ENCODE measurements at places on chromosomes 13 and 19. TPM values are rescaled to one million over a fixed set of nuclear protein-coding genes. Genes with fewer than 3 reads are reported as not detected.

Gene SERP2
- total RNA-seq, result not detected

GRCh38 chr13:36918246-36919131 is 1.5 kb downstream of the SMAD9 start:
- no peak for DNase-seq

DNA sequence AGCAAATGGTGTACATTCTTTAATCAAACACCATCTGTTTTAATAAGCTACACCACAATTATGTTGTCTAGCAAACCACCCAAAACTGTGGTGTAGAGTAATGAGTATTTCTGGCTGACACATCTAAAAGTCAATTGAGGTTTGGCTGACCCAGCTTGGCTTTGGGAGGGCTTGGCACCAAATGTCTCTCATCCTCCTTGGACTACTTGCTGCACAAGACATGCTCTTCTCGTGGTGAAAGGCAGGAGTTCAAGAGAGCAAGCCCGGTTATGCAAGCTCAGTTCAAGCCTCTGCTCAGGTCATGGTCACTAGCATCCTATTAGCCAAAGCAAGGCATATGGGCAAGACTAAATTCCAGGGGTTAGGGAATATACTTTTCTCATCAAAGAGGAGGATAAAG is 37.1 kb downstream of the LACC1 start:
- DNase-seq, result no peak

DNA sequence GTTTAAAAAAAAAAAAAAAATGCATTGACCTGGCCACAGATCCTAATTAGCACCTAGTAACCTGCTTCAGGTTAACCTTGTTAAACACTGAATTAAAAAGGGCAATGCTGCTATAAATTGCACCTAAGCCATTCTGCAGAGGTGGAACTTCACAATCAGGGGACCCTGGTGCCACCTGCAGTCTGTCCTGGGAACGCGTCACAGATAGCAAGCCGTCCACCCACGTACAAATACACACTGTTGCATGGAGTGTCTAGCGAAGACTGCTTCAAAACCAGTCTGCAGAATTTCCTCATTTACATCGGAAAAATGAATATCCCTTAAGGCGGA is 169.3 kb downstream of the COL4A1 start:
- DNase-seq, result peak; percentile 35

DNA sequence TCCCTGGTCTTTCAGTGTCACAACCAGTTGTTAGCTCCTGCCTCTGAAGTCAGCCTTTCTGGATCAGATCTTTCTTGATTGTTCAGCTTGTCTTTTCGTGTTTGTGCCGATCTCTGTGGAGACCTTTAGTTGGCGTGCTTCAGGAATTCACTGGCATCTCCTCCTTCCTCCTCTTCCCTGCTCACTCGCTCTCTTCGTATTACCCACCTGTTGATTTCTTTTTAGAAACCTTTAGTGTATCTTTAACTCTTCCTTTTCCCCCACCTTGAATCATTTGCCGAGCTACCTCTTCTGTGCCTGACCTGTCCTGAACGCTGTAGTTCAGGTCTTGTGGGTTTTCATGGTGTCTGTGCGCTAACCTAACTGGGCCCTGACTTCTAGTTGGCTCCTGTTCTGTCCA is 64.0 kb upstream of the TEX29 start:
- DNase-seq, result no peak

GRCh38 chr13:96822895-96823294 is 171.4 kb downstream of the OXGR1 start:
- DNase-seq, result peak; percentile 54

- no peak for DNase-seq
Measured at GRCh38 chr13:47437406-47437805, 540.6 kb upstream of the HTR2A start.

DNA sequence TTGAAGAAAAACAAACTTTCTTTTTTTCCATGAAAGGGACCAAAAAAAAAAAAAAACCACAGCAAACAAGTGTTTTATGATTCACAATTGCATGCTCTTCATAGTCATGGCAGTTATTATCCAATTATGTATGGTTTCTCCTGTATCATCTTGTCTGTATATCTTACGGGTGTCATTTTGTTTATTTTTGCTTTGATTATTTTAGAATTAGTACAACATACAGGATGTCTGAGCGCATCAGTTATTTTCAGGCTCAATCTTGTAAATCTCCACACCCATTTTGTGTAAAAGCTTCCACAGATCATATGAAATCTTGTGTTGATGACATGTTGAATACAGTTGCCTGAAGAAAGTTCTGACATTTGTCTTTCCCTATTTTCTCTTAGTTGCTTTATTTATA is 280.3 kb downstream of the KLF5 start:
- DNase-seq, result no peak

DNA sequence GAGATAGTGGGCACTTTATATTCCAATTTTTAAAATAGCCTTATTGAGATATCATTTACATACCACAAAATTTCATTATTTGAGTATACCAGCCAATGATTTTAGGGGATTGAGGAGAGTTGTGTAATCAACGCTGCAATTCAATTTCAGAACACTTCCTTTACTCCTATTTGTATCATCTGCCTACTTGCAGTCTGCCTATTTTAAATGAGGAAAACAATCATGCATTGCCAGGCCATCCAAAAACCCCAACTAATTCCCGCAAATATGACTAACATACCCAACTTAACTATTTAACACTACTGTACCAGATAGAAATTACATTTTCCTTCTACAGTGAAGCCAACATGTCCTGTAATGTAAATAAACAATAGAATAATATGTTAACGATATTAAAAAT is 26.7 kb downstream of the CAB39L start:
- DNase-seq, result no peak

Gene ETV2
- total RNA-seq, result 1.5 TPM

Gene LAMP1
- total RNA-seq, result 158 TPM

DNA sequence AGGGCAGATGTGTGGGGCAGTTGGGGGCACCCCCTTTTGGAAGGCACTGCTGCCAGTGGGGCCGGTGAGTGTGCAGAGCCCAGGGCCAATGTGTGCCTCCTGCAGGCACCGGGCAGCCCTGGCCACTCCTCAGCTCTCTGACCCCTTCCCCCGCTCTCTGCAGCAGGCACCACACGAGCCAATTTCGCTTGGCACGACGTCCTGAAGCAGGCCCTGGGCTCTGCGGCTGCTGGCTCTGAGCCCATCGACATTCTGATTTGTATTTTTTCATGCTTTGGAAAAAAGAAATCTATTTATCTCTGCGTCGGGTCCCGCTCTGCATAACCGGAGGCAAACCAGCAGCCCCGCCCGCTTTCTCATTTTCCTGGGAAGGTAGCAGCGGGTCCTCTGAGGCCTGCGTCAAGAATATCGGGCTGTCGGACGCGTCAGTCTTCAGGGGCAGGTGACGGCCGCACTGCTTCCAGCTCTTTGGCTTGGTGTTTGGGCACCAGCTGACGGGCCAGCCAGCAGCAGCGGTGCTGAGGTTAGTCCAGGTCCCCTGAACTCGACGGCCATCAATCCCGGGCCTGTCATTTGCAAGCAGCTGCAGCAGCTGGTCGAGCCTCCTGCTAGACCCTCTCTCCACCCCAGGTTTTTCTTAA is 134.3 kb downstream of the KDM4B start:
- DNase-seq, result no peak

Gene KRTDAP
- 0.74 TPM for total RNA-seq

Gene OR1M1
- not detected for total RNA-seq

GRCh38 chr13:48505012-48505411 is 27.9 kb downstream of the RCBTB2 start:
- DNase-seq, result no peak

GRCh38 chr19:38046254-38047048 is 139.4 kb downstream of the SIPA1L3 start:
- no peak for DNase-seq

Gene UBE2L5
- total RNA-seq, result 0.15 TPM

GRCh38 chr19:19909654-19910053 is 8.9 kb downstream of the ZNF93 start:
- no peak for DNase-seq

Gene MEIOSIN
- 2.1 TPM for total RNA-seq

GRCh38 chr19:47422417-47423163 is 3.3 kb upstream of the MEIS3 start:
- no peak for DNase-seq

GRCh38 chr19:18009412-18010066 is 1.6 kb downstream of the ARRDC2 start:
- no peak for DNase-seq

Gene HSPB6
- 0.93 TPM for total RNA-seq

Gene RUVBL2
- total RNA-seq, result 270 TPM

Gene SMIM17
- not detected for total RNA-seq

Gene PTGER1
- total RNA-seq, result 1.1 TPM

GRCh38 chr13:110424569-110425443 is 117.7 kb downstream of the COL4A2 start:
- DNase-seq, result no peak

Gene SBK2
- 0.30 TPM for total RNA-seq

DNA sequence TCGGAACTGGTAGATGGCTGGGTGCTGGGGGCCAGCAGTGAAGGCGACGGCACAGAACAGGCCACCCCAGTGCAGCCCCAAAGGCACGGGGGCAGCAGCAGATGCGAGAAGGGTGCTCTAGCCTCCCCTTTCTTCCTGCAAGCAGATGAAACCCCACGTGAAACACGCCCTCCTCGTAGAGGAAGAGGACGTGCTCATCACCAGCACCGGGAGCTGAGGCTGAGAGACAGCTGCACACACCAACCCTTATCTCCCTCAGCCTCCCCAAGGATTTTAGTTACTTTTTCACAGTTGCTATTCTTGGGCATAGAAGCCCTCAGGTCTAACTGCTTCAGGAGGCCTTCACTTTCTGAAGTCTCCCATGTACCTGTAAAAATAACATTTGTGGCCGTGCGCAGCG is 11.9 kb downstream of the ZNF787 start:
- DNase-seq, result no peak

- DNase-seq, result no peak
Measured at GRCh38 chr13:84455143-84455905, 573.0 kb upstream of the SLITRK1 start.

Gene PTPRH
- total RNA-seq, result 15.9 TPM

GRCh38 chr13:68481130-68481529 is 1251.0 kb upstream of the PCDH9 start:
- no peak for DNase-seq

DNA sequence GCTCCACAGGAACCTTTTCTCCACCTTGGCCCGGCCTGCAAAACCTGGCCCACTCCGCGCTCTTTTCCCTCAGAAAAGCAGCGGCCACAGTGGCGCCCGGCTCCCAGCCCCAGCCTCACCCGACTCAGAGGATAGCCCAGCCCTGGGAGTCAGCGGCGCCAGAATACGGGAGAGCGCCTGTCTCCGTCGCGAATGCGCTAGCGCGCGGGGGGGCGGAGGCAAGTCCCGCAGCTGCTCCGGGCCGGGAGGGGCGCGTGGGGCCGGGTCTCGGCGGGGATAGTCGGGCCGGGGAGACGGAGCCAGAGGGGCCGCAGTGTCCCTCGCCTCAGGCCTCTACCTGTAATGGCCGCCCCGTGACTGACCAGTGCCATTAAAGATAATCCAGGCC is at the start of gene ZFP30:
Gene ZFP30, minus strand, starts transcription at position 165 of the 388 bp plus-strand sequence. CDS start 7,643 bp downstream, outside the sequence.
- DNase-seq, result peak; percentile 32

- DNase-seq, result peak; percentile 69
Measured at GRCh38 chr19:17706750-17707181, 12.5 kb upstream of the MAP1S start.

GRCh38 chr19:19095691-19096090 is 31.9 kb downstream of the SLC25A42 start:
- no peak for DNase-seq

- no peak for DNase-seq
Measured at GRCh38 chr19:485077-485476, 11.2 kb upstream of the MADCAM1 start.

DNA sequence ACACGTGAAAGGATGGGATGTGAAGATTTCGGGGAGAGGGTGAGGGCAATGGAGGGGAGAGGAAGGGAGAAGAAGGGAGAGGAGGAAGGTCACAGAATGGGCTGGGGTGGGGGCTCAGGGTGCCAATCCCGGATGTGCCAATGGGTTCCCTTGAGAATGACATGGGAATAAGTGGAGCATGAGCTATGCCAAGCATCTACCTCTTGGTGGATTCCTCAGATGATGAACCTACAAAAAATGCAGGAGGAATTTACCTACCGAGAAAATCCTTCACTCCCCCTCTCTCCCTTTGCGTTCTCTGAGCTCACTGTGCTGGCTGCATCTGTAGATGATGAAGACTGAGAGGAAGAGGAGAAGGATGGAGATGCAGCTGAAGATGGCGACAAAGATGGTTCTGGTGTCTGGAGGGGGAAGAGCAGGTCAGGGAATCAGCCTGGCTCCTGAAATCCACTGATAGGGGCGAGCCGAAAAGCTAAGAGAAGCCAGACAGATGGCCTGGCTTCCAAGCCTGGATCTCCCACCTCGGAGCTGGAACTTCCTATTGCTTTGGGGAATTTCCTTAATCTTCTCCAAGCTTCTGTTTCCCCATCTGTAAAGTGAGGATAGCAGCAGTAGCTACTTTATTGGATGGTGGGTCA is 21.6 kb downstream of the VSTM1 start:
- no peak for DNase-seq

DNA sequence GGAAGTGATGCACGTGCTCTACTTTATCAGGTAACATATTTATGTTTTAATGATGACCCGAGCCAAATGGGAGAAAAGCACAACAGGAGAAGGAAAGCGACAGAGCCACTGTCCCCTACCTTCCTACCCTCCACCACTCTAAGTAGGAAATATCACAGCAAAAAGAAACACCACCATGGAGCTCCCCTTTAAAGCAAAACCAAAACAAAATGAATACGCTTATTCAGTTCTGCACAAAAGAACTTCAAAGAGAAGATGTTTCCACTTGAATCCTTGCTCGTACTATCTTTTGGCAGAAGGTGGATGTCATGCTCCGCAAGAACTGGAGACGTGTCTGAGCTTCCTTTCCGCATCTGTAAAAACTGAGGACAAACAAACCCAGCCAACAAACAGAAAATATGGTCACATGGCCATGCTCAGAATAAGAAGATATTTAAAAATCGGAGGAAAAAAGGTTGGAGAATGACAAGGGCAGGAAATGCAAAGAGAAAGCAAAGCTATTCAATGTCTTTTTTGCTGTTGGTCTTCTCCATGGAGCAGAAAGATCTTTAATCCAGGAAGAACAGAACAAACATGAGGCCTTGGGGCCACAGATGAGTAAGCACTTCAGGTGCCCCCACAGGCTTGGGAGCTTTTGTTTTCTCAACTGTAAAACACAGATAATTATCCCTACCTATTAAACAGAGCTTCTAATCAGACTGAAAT is 19.5 kb downstream of the N4BP2L1 start:
- no peak for DNase-seq

- DNase-seq, result no peak
Measured at GRCh38 chr19:23999821-24000610, 85.3 kb downstream of the ZNF726 start.

Data from HCT116 (cell line).